ENCODE measurements at places on chromosomes 4 and X.

DNA sequence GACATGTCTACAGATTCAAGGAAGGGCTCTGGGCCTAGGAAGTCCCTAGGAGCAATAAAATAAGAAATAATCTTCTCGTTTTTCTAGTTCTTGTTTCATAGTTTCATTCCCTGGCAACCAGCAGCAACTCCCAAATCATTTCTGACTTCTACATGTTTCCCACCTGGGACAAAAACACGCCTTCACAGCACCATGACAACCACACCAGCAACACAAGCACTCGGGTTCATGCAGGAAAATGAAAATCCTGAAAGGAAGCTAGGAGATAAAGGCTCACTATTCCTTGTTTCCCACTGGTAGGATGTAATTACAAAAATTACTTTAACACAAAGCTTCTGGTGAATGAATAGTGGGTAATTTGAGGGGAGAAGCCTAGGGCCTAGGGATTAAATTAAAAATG lies 158.9 kb downstream of the ADAMTS3 start:
- no peak for DNase-seq

DNA sequence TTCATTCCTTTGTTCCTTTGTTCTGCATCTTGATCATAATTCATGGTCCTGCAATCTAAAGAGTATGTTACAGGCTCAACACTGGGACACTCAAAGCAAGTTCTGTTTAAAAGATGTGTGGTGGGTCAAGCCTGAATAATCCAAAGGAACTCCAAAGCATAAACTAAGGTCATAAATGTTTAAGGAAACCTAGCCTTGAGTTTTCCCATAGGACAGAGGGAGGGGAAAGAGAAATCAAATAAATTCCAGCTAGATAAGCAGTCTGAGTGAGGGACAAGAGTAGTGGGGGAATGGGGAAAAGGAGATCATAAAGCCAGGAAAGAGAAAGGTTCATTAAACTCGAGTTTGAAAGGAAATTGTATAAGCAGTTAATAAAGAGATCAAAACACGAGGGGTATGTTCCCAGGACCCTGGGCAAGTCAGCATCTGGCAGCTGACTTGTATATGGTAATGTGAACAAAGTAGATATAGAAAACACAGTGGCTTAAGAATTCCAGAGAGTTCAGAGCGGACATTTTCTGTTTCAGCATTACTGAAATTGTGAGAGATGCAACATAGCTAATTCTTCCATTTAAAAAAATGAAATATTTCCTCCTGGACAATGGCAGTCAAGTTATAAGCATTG lies 125.8 kb upstream of the EDNRA start:
- DNase-seq, result no peak

- peak; percentile 10 for DNase-seq
Observed at GRCh38 chr4:14783011-14783877, 219.0 kb upstream of the CPEB2 start.

DNA sequence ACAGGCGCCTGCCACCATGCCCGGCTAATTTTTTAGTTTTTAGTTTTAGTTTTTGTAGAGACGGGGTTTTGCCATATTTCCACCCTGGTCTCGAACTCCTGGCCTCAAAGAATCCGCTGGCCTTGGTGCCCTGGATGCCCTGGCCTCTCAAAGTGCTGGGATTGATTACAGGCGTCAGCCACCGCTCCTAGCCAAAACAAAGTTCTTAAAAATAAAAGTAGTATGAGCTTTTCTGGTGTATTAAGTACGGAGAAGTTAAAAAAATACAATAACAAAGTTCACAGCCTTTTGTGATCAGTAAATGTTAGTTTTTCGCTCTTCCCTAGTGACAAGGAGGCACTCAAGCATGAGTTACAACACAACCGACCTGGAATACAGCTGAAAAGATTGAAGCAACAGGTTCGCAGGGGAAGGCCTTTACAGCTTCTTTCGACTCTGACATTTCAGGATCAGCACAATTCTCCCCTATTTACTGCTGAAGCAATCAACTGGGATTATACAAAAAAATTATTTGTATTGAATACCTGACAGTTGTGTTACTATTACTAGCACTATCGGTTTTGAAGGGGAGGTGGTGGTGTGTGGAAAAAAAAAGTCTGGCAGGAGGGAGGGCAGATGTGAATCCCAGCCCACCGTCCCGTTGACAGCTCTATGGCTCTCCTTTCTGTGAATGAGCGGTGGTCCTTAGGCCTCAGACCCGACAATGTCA lies 893 bp upstream of the METAP1 start:
- DNase-seq, result no peak

- peak; percentile 11 for DNase-seq
Observed at GRCh38 chr4:55553441-55554201, 6.9 kb upstream of the CLOCK start.

- DNase-seq, result no peak
Observed at GRCh38 chrX:46703980-46704379, 54.9 kb downstream of the SLC9A7 start.

DNA sequence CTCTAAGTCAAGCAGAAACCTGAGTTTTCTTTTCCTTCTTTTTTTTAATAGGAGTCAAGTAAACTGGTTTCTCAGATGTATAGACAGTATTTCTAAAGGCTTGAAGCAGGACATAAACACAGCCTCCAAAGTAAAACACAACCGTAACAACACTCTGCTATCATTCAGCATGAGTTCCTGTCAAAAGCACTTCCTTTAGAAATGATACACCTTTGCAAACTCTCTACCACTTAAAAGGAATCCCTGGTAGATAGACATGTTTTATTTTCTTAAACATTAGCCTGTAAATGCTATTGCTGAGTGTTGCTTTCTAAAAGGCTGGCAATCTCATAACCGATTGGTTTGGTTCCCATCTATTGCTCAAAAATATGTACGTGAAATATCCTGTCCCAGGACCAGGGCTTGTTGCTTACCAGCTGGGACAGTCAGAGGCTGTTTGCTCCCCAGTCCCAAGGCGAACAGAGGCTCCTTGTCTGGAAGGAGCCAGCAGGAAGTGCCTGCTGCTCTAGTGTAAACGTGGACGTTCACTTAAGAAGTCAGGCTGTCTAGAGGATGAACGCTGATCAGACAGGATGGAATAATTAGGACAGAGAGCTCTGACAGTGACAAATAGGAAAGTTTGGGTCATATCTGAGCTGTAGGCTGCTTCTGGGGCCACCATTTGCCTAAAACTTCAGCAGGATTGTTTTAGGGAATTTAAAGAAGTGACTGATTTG lies 173.9 kb upstream of the KLF3 start:
- peak; percentile 10 for DNase-seq
